ENCODE measurements at places on chromosomes 6 and 20.
A peak's percentile ranks its signal among the peaks of the same experiment; 100 is the strongest.

- peak; percentile 3 for DNase-seq
These were observed 695.8 kb upstream of the MMS22L start for GRCh38 chr6:97978855-97979271.

DNA sequence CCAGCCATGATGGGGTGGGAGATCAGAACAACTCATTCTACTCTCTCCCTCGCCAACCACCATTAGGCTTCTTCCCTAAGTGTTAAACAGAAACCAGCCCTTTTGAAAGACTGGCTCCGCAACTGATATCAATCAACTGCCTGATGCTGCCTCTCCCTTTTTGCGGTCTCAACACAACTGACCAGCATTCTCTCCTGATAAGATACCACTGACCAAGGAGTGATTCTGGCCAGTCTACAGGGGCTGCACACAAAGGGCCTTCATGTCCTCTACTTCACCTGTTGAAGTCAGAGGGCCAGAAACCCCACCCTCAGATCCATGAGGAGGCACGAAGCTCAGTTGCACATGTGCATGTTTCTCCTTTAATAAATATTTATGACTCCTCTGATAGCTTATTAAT lies 145.1 kb downstream of the CD24 start:
- no peak for DNase-seq

GRCh38 chr6:144377586-144378210 lies 92.6 kb downstream of the UTRN start:
- no peak for DNase-seq

DNA sequence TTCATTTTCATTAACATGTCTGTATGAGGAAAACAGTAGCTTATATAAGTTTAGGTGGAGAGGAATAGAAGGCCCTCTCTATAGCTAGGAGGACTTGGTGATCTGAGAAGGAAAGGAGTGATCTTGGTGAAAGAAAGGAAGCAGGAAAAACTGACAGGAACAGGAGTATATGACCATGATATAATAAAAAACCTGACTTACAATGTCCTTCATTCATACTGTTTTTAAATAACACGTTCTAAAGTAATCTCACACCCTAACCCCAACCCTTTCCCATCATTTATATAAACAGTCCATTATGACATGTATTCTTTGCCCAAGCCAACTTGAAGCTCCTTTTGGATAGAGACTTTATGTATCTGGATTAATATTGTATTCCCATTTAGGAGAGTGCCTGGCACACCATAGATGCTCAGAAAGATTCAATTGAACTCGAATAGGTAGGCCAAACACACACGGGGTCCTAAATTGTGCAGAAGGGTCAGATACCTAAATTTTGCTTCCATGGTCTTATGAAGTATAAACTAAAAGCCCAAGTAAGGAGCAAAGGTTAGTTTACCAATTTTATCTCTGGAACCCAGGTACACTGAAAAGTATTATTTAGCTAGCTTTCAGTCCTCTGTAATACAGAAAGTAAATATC lies 75.9 kb downstream of the OR2B2 start:
- DNase-seq: no peak

- DNase-seq: no peak
These were observed 478.4 kb upstream of the SOX4 start for GRCh38 chr6:21115111-21115510.

GRCh38 chr20:63751471-63752271 lies 12.1 kb downstream of the SLC2A4RG start:
- no peak for DNase-seq

GRCh38 chr6:52285177-52286068 lies 881 bp upstream of the MCM3 start:
- peak; percentile 34 for DNase-seq

DNA sequence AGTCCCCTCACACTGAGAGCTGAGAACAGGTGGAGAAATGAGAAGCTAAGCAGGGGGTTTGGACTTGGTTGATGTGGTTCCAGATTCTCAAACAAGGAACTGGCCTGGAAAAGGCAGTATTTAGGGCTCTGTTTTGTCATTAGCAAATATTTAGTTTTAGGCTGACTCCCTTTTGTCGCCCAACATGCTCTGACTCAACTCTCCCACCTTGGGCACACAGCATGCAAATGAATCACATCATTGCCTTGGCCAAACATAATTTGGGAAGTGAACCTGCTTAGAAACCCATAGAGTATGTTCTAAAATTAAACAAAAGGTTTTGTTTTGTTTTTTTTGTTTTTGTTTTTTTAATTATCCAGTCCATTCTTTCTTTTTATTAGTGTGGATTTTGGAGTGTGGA lies 9.5 kb upstream of the UQCC2 start:
- DNase-seq: no peak

GRCh38 chr6:150056156-150056555 lies 12.8 kb downstream of the ULBP3 start:
- no peak for DNase-seq

DNA sequence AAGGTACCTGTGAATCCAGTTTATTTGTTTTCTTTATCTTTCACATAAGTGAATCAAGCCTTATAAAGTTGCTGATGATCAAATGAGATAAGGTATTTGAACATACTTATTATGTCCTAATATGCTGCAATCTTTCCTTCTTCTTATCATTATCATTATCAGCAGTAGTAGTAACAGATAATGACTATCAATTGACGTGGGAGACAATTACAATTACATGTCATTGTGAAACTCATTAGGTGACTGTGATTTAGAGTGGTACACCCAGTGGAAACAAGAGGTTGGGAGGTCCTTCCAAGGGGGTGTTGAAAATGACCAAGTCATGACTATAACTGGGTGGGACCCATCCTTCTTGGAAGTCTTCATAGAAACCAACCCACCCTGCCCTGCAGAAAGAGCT lies 2.8 kb downstream of the CLIC5 start:
- no peak for DNase-seq

- no peak for DNase-seq
These were observed 264.5 kb downstream of the CD83 start for GRCh38 chr6:14381829-14382677.

DNA sequence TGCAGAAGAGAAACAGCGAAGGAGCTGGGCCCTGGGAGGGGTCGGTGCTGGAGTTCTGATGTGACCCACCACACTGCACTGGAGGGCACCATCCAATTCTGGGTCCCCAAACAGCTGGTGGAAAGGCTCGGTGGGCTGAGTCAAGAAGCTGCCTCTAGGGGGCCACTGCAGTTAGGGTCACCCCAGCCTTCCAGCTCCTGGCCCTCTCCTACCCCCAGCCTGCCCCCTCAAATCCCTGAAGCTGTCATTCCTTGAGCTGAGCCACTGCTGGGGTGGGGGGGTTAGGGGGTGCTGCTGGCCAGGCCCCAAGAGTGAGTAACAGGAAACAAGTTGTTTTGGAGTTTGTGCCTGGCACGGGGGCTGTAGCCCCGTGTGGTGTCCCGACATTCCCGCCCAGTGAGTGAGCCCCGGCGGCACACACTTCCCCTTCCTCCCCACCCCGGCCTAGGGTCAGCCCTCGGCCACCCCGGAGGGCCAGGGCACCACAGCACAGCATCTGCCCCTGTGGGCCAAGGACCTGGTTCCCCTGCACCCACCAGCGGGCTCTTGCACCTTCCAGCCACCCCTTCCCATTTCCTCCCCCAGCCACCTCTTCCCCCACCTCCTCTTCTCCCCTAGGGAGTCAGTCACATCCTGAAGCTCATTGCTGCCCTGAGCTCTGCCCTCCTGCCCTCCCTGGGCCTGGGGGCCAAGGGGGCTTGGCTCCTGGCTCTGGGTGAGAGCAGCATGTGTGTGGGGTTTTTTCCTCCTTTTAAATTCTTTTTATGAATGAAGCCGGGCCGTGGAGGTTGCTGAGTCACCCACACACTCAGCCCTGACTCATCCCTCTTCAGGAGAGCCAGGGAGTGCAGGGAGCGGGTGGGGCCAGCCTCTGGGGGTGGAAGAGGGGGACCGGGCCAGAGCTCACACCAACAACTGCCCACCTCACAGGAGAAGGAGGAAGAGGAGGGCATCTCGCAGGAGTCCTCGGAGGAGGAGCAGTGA lies 4.6 kb downstream of the SMIM29 start:
- no peak for DNase-seq

- peak; percentile 5 for DNase-seq
These were observed 343.7 kb downstream of the HAO1 start for GRCh38 chr20:7596541-7596940.

DNA sequence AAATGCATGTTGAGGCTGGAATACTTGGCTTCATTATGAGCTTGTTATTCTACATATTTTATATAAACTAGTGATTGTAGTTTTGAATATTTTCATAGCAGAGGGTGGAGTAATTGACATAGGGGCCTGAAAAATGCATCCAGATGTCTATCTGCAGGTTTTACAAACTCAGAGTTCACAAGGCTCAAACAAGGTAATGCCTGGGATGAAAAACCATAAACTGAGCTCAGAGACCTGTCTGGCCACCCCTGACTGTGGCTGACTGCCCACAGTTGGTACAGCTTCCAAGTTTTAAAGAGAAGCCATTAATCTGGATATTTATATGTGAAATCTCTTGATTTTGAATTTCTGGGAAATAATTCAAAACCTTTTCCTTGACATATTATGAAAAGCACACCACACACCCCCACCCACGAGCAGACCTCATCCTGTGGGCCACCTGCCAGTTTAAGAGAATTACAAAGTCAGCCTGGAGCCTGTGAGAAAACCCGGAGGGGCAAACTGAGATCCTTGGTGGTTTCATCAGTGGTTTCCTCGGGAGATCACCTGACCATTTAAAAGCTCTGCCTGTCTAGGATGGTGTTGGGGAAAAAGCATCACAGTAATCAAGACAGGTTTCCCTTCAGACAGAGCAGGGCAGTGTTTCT lies 230.1 kb downstream of the SAMD5 start:
- DNase-seq: no peak

- DNase-seq: no peak
These were observed 340.1 kb downstream of the PHF3 start for GRCh38 chr6:63975699-63976098.

DNA sequence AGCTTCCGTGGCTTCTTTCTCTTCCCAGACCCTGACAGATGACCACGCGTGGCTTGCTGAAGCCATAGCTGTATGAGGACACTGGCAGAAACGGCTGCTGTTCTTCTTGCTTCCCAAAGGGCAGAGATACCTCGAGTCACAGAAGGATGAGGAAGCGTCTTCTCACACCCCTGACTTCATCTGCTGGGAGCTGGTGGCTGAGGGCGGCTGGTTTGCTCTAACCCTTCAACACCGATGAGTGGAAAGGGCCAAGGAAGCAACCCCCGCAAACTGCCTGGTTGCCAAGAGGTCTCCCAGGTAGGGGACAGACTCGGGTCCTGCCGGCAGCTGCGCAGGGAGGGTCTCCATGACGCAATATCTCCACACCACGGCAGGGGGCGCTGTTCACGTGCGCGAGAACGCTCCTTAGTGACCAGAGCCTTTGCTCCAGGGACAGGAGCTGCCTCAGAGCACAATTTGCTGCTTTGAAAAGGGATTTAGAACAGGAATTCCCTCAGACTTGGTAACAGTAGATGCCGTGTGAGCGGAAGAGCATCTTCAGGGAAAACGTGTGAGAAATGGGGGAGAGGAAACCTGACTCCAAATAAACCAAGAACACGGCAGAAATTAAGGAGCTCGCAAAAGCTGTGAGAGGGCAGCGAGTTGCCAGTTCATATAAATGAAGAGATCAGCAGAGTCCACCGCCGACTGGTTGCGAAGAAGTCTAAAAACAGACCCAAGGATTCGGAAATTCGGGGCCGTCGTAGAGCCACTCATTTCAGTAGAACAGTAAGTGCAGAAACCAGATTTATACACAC lies 80.2 kb downstream of the ERMARD start:
- DNase-seq: peak; percentile 44

- DNase-seq: no peak
These were observed 26.4 kb downstream of the COX4I2 start for GRCh38 chr20:31663838-31664695.

DNA sequence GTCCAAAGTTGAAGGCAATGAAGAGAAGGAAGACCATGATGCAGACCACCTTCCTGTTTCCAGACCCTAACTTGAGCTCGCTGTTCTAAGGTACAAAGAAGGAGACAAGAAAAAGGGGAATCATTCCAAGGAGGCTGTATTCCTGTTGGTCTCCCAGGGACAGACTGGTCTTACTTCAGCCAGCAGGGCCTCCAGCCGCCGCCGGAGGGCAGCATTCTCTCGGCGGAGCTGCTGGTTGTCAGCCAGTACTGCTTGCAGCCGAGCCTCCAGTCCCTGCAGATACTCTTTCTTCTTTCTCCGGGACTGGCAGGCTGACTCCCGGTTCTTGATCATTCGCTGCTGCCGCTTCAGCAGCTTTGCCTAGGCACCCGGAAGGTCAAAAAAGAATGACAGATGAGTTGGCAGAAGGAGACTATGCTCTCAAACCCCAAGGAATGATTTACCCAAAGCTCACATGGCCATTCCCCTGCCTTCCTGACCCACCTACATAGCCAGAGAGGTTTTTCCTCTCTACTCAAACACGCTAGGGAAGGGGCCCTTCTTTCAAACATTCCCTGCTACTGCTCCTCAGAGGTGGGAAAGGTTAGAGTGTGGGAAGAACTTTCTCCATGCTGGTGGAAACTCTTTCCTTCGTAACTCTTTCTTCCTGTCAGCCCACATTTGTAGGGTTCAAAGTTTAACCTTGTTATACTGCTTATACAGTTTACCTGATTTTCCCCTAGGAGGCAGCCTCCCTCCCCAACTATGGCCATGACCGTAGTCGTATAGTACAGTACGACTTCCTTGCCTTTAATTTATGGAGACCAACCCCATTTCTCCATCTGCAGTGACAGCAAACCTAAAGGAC lies 9.0 kb downstream of the ATF6B start:
- DNase-seq: peak; percentile 74

- DNase-seq: no peak
These were observed 171.4 kb upstream of the RSPO3 start for GRCh38 chr6:126947070-126947469.

DNA sequence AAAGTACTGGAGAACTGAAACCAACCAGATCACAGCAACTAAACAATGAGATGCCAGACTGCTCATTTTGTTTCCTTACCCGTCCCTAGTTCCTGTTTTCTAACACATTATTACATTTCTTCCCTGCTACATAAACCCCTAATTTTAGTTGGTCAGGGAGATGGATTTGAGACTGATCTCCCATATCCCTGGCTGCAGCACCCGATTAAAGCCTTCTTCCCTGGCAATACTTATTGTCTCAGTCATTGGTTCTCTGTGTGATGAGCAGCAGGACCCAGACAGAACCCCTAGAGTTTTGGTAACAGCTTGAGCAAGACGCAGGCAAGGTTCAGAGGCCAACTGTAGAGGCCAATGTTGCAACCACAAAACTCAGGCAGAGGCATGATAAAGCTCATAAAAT lies 28.3 kb upstream of the HACE1 start:
- DNase-seq: no peak

All from GM06990 (cell line).